Hypothalamus (tissue), 51 donors: ENCODE measurements at places on chromosomes 6 and 20.

DNA sequence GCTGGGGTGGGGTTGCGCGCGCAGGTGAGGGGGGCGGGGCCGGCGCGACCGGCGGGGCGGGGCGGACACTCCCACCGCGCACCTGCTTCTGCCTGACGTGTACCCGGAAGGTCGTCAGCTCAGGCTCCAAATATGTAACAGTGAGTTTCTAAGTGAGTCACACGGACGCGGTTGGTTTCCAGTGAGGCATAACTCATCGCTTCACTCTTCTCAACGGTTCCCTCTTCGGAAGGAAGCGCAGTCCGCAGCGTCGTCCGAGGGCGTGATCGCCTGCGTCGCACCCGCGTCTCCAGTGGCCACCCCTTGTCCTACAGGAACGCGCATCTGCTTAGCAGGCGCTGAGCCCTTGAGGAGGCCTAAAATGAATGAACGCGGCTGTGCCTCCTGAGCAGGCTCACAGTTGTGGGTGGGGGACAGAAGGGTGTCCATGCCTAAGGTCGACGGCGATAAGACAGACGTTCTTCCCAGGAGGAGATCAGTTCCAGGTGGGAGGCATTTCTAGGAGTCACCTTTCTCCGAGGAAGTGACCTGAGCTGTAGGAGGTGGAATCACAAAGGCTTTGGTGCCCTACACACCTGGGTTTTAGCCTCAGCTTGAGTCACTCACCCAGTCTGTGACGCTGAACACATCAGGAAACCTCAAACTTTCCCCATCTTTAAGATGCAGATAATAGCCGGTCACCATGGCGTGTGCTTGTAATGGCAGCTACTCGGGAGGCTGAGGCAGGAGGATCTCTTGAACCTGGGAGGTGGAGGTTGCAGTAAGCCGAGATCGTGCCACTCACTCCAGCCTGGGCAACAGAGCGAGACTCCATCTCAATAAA lies 50.9 kb upstream of the EZR start:
- DNase-seq: no peak

GRCh38 chr6:111478749-111479148 lies 4.3 kb downstream of the REV3L start:
- no peak for DNase-seq

- DNase-seq: no peak
Measured at GRCh38 chr6:165849534-165850430, 186.7 kb upstream of the PDE10A start.

- no peak for DNase-seq
Measured at GRCh38 chr20:9261781-9262180, 192.9 kb downstream of the PLCB4 start.

DNA sequence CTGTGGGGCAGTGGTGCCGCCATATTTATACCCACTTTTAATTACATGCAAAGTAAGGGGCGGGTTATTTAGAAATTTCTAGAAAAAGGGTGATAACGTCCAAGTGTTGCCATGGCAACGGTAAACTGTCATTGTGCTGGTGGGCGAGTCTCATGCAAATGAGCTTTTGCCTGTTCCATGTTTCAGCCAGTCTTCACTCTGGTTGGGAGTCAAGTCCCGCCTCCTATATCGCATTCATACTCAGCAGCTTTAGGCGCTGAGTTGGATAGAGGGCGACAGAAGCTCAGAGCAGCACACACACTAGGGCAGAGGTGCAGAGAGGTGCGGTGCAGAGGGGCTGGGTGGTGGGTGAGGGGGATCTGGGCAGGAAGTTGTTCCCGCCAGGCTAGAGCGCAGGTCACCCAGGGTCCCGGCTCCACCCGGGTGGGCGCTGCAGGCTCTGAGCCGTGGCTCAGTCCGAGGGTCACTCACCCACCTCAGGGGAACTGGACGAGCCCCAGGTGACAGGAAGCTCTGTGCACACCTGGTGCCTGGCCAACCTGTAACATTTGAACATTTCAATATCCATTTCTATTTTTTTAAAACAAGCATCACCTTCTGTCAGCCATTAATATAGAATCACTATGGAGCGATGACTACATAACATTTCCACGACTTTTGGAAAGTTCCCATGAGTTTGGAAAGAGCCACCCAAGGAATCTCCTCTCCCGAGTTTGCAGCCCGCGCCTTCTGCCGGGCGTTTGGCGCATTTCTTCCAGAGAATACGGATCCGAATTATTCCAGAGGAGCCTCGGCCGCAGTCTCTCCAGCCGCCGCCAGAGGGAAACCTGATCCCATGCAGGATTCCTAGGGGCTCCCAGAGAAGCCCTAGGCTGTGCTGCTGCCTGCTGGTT lies 89.1 kb upstream of the PHACTR3 start:
- DNase-seq: peak; percentile 84

DNA sequence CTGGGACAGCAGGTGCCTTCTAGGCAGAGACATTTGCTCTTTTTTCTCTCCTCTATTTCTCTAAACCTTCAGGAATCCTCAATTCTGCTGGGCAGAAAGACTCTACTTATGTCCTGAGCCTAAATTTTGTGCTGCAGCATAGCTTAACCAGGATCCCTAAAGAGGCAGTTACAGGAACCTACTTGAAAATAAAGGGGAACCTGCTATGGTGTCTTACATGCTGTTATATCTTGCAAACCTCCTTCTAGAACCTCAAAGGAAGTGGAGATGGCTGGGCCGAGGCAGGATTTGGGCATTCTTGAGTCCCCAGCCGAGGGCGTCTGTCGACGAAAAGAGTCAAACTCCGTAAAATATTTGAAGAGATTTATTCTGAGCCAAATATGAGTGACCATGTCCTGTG lies 17.1 kb upstream of the GMNN start:
- DNase-seq: no peak

DNA sequence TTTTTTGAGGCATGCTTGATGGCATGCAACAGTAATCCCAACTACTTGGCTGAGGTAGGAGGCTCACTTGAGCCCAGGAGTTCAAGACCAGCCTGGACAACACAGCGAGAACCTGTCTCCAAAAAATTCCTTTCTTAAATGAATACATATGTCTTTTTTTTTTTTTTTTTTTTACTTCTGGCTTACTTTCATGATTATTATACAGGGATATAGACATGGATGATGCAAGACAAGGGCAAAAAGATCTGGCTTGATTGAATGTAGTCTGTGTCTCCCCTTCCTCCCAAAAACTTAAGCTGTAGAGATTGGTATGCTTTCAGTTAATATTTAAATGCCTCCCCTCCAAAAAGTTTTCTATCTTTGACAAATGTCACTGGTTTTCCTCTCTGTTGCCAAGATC lies 7.6 kb downstream of the SNX3 start:
- no peak for DNase-seq

GRCh38 chr6:1379017-1379787 lies 10.2 kb upstream of the FOXF2 start:
- DNase-seq: no peak

DNA sequence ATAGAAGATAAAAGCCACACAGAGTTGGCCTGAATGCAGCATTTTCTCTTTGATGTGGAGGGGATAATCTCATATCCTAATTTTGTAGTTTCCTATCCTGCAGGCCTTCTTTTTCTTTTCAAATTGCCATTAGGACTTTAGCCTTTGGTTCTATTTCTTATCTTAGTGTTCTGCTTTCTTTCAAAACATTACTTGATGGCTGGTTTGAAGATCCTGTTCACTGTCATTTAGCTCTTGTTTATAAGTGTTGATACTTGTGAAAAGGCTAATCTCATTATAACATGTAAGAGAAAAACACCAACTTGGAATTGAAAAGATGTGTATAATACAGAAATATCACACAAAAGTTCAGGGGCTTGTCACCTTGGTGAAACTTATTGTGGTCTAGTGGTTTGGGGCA lies 54.6 kb upstream of the PKIB start:
- no peak for DNase-seq

DNA sequence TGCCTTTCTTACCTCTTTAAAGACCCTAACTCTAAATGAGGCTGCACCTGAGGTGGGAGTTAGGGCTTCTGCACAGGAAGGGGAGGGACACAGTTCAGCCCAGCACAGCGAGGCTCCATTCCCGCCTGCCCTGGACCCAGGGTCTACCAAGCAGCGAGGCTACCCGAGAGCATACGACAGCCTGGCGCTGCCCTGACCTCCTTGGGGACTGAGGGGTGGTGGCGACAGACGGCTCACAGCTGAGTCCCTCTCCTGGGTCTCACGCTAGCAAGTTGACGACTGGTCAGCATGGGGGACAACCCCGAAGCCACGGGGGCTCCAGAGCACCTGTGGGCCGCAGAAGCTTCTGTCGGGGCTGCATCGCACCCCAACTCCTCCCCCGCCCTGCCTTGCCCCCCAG lies 24.4 kb downstream of the SLC17A9 start:
- DNase-seq: no peak

DNA sequence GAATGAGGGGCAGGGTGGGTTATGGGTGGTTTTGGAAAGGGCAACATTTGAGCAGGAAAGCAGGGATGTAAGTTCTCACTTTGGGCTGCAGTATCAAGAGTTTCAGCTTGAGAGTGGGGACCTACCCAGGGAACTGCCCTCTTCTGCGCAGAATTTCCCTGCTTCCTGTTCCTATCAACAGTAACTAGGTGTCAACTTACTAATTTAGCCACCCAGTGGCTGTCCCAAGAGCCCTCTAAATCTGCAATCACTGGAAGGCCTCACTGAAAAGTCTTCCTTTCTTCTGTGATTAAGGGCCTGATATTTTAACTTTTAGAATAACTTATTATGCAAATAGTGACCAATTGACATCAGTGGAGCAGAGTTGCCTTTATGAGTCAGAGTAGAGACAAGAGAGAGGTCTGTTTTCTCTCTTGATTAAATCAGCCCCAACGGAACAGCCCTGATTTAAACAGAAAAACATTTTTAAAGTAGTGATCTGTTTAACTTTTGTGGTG lies 118.2 kb upstream of the RIPOR2 start:
- no peak for DNase-seq

DNA sequence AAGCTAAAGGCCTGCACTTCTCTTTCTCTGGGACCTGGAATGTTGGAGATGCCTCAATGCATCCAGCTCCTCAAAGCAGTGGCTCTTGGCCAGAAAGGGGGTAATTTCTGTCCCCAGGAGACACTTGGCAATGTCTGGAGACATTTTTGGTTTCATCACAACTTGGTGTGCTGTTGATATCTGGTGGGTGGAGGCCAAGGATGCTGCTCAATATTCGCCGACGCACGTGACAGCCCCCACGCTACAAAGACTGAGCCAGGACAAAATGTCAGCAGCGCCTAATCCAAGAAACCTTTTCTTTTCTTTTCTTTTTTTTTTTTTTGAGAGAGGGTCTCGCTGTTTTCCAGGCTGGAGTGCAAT lies 79.8 kb downstream of the SULF2 start:
- no peak for DNase-seq

DNA sequence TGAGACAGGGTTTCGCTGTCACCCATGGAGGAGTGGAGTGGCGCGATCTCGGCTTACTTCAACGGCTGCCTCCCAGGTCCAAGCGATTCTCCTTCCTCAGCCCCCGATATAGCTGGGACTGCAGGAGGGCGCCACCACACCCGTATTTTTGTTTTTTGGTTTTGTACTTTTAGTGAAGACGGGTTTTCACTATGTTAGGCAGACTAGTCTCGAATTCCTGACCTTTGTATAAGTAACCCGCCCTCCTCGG lies 115.4 kb upstream of the BTN3A2 start:
- no peak for DNase-seq

DNA sequence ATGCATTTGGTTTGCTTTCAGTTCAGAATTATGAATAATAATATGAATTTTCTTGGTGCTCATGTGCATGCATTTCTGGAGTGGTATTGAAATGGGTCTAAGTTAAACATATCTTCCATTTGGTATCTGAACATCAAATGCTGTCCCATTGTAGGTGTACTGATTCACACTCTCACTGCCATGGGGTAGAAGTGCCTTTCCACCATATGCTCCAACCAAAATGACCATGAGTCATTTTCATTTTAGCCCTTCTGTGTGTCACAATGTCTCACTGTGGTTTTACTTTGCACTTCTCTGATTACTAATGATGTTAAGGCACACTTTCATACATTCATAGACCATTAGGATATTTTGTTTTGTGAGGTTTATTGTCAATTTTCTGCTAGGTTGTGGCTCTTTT lies 211.9 kb downstream of the HAO1 start:
- DNase-seq: no peak

GRCh38 chr6:27893836-27894807 lies 18.1 kb downstream of the OR2B2 start:
- DNase-seq: peak; percentile 45
